ENCODE measurements at places on chromosomes 13 and 19. TPM values are rescaled to one million over a fixed set of nuclear protein-coding genes. Genes with fewer than 3 reads are reported as not detected.
A peak's percentile ranks its signal among the peaks of the same experiment; 100 is the strongest.

The CILP2 gene
- 7.0 TPM for total RNA-seq

The FUT2 gene
- total RNA-seq: 1.8 TPM

The SMIM44 gene
- total RNA-seq: not detected

The TLE5 gene
- total RNA-seq: 300 TPM

The MED29 gene
- 38.2 TPM for total RNA-seq

The SERPINE3 gene
- 0.18 TPM for total RNA-seq

The RDH8 gene
- total RNA-seq: not detected

The C3 gene
- 13.4 TPM for total RNA-seq

The ANKRD24 gene
- total RNA-seq: 1.2 TPM

The TEX26 gene
- total RNA-seq: not detected

The U2AF2 gene
- total RNA-seq: 231 TPM

DNA sequence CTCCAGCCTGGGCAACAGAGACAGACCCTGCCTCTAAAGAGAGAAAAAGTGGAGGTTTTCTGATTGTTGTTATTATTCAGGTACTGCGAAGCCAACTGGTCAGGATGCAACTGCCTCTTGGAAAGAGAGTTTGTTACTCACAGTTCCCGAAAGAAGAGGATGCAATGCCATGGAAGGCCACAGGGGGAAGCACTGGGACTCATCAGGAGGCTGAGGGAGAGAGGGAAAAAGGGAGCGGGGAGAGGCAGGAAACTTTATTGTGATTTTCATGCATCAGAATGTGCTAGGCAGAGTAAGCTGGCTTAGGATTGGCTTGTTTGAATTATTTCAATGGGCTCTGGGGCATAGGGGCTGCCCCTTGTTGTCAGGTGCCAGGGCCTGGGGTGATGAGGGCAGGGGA, 27.6 kb downstream of the MYO9B start:
- peak; percentile 86 for DNase-seq

DNA sequence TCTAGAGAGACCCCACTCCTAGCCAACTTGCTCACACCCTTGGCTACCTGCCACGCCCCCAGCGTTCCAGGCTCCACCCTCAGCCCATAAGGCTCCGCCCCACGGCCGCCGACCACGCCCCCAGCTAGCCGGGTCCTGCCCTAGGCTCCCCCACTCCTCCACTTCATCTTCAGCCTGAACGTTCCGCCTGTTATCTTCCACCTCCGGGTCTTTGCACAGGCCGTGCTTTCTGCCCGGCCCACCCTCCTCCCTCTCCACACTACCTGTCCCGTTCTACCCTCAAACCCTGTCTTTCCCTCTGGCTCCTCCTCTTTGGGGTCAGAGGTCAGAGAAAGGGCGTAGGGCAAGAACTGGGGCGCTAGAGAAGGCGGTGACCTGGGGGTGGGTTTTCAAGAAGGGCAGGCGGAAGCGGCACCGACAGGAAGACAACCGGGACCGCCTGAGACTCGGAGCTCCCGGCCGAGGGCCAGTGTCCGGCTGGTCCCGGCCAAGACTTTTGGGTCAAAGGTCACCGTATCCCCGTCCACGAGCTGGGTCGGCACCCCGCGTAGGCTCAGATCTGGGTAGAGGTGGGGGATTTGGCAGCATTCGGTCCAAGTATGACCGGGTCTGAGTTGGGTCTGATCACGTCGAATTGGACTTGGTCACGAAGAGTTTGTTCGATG, 2.2 kb downstream of the PDE4C start:
- DNase-seq: peak; percentile 98

DNA sequence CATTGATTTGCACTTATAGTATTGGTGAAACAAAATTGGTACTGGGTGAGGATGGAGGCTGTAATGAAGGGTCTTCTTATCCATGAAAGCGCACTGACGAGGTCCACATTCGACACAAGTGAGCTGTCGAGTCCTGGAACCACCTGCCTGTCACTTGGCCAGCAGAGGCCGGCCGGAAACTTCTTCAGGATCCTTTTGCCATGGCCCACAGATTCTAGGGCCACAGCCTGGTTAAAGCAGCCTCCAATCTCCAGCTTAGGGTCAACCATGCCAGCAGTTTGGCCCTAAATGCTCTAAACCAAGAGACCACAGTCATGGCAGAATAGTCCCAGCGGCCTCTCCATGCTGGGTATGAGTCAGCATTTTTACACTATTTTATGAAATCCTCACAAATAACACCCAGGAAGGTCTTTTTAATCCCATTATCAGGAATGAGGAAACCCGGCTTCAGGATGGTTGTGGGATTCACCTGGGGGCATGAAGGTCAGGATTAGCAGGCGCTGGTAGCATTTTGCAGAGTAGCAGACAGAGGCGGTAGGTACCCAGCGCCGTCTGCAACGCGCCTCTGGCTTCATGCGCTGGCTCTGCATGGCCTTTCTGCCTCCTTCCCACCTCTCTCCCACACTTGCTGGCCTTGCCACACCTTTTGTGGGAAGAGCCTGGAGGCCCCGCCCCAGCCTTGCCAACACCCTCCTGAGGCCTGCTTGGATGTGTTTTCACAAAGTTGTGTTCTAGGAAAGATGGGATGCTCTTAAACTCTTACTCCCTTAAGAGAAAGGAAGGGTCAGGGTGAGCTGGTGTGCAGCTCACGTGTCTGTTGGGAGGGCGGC, 15.2 kb downstream of the GAS6 start:
- DNase-seq: peak; percentile 72

- no peak for DNase-seq
Observed at GRCh38 chr13:32600890-32601289, 14.6 kb downstream of the PDS5B start.

GRCh38 chr13:89375839-89376238, 1704.7 kb downstream of the SLITRK5 start:
- DNase-seq: no peak

DNA sequence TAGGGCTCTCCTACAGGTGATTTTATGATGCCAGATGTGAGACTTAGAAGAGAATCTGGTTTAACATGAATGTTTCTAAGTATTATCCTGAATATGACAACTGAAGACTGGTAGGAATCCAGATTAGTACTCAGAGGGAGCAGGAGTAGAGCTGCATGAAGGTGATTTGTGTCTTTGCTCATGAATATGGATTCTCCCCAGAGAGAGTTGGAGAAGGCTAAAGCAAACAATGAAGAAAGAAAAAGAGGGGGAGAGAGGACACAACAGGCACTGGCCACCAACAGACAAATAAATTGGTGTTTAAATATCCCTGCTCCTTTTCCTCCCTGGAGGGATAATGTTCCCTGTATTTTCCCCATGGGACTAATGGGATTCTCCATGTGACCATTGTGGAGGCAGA, 427.0 kb upstream of the KLF12 start:
- no peak for DNase-seq

- DNase-seq: no peak
Observed at GRCh38 chr13:92804346-92804745, 422.3 kb upstream of the GPC6 start.

DNA sequence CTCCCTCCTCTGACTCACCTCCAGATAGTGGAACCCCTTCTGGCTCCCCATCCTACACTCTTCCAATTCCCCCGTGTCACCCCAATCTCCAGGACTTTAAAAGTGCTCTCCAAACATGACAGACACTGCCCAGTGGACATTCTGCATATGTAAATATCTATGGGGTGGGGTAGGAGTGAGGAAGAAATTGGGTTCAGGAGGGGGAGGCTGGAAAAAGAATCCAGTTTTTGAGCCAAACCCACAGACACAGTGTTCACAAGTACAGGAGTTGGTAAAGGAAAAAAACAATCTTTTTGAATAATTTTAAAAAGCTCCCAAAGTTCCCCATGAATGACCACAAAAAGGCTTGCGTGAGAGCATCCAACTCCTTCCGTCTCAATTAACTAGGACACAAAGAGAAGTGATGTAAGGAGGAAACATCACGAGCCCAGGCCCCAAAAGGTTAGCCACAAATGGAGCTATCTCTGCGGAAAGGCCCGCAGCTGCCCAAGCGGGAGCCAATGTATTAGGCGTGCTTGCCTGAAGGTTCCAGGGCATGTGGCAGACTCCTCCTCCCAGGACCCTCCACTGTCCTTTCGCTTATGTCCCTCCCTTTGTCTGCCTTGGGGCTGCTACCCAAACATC, 18.0 kb downstream of the ZC3H4 start:
- DNase-seq: peak; percentile 57

DNA sequence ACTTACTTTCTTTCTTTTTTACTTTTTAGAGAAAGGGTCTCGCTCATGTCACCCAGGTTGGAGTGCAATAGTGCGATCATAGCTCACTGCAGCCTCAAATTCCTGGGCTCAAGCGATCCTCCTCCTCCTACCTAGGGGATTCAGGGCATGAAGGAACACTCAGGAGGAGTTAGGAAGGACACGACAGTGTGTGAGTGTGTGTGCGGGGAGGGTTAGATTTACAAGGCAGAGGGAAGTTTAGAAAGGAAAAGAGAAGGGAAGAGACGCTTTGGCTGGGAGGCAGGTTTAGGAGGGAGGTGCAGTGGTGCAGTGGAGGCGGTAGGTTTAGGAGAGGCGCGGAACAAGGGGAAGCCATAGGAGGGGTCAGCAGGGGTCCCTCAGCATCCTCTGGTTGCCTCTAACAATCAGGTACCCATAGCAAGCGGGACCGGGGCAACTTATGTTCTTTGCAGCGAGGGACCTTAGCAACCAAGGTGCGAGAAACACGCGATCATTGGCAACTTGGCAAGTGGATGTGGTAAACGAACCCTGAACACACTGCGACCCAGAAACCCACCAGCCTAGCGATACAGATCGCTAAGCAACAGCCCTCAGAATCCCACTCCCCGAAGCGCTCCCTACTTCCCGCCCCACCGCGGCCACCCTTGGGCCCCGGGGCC, 501 bp downstream of the SIRT2 start:
- DNase-seq: peak; percentile 66

- peak; percentile 89 for DNase-seq
Observed at GRCh38 chr19:38303517-38304351, at the start of gene C19orf33. Gene C19orf33, plus strand, starts transcription at chr19:38304251. Its CDS starts 11 bp downstream, at chr19:38304262.

DNA sequence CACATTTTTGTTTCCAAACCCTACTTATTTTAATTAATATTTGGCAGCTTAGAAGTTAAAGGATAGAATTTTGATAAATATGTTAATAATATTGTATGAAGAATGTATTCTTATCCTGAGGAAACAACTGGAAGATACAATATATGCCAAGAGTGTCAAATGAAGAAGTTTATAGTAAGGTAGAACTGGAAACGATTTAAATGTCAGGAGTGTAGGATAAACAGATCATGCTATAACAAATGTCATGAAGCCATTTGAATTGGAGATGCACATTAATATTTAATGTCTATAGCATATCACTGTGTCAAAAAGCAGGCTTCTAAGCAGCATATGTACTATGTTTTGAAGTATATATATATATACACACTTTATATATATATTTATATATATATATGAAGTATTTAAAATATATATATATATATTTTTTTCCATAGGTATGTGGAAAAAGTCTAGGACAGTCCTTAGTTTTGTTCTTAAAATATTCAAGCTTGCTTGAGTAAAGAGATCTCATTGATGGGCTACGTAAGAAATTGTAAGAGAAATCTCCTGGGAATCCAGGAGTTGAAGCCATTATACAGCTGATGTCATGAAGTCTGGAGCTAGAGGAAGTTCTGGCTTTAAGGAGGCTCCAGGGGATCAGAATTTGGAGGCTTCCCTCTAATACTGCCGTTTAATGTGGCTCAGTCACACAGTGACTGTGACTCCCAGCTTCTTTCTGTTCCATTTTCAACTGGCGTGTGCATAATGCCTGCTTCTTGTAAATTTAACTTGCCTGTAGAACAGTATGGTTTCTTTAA, 79.9 kb upstream of the MYCBP2 start:
- DNase-seq: no peak

- DNase-seq: peak; percentile 10
Observed at GRCh38 chr13:76884907-76885202, 1.4 kb downstream of the KCTD12 start.

DNA sequence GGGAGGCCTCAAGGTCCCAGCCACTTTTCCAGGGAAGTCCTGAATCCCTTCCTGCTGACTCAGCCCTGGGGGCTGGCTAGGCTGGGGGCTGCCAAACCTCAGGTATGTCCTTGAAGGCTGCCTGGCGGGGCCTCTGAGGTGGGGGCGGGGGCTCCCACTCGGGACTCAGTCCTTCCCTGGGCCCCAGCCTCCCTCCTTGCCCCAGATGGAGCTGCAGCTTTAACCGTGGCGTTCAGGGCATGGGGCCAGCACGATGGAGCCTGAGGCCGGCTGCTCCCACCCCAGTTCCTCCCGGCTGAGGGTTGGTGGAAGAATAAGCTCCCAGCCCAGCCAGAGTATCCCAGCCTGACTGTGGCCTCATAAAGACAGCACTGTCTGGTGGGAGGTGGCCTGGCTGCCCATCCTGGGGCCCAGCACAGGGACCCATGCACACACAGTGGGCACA, 12.4 kb downstream of the CILP2 start:
- DNase-seq: peak; percentile 67

DNA sequence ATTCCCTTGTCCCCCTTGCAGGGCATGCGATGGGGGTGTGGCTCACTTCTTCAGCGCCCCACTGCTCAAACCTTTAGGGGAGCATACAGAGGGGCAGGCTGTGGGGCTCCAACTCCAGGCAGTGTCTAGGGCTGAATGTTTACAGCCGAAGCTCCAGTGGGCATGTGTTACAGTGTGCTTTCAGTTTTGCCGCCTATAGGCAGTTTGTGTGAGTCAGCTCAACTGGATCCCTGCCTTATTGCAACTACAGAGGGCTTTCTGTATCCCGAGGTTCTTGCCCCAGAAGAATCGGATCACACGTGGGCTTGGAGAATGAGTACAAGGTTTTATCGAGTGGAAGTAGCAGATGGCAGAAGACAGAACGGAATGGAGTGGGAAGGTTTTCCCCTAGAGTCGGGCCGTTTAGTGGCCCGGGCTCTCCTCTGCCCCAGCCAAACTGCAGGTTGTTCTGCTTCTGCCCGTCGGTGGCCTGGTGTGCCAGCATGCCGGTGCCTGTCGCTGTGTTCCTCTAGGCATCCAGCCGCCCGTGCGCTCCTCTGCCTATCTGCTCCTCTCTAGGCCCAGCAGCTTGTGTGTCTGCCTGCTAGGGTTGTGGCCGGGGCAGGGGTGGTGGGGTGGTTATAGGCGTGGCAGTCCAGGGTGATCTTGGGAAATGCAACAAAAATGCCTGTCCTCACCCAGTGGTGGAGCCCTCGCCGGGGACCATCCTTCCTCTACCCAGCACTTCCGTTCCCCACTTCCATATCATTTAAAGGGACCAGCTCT, 435.9 kb upstream of the SGCG start:
- peak; percentile 30 for DNase-seq

DNA sequence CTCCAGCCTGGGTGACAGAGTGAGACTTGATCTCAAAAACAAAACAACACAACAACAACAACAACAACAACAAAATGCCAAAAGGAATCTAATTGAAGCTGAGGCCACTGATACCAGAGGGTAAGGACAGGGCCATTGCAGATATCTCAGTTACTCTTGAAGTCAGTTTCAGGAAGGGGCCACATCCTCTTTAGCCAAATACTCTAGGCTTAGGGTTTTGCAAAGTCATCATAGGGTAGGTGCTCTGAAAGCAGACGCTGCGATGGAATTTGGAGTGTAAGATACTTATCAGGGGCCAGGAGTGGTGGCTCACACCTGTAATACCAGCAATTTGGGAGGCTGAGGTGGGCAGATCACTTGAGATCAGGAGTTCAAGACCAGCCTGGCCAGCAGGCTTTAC, 46.6 kb upstream of the UBAC2 start:
- DNase-seq: no peak

GRCh38 chr13:28353679-28354078, 141.2 kb downstream of the FLT1 start:
- DNase-seq: no peak

- peak; percentile 89 for DNase-seq
Observed at GRCh38 chr19:18780631-18781030, 10.5 kb downstream of the COMP start.

Data from H7 (cell line).